Thymus (tissue), 14 donors: ENCODE measurements at places on chromosomes 4 and X. TPM values are rescaled to one million over a fixed set of nuclear protein-coding genes. Genes with fewer than 3 reads are reported as not detected.

Gene GAGE13
- polyA plus RNA-seq = not detected

Gene SH3RF1
- polyA plus RNA-seq = 3.7 TPM

Gene CCDC160
- 0.43 TPM for polyA plus RNA-seq

Gene SPANXA1
- polyA plus RNA-seq = not detected

Gene FAM9C
- 0.07 TPM for polyA plus RNA-seq

Gene CXCL9
- polyA plus RNA-seq = 40.0 TPM

Gene LIMCH1
- polyA plus RNA-seq = 5.4 TPM

Gene KCNE5
- 0.34 TPM for polyA plus RNA-seq

Gene ENPP6
- polyA plus RNA-seq = 1.1 TPM
